ENCODE measurements at places on chromosomes 4 and X.

DNA sequence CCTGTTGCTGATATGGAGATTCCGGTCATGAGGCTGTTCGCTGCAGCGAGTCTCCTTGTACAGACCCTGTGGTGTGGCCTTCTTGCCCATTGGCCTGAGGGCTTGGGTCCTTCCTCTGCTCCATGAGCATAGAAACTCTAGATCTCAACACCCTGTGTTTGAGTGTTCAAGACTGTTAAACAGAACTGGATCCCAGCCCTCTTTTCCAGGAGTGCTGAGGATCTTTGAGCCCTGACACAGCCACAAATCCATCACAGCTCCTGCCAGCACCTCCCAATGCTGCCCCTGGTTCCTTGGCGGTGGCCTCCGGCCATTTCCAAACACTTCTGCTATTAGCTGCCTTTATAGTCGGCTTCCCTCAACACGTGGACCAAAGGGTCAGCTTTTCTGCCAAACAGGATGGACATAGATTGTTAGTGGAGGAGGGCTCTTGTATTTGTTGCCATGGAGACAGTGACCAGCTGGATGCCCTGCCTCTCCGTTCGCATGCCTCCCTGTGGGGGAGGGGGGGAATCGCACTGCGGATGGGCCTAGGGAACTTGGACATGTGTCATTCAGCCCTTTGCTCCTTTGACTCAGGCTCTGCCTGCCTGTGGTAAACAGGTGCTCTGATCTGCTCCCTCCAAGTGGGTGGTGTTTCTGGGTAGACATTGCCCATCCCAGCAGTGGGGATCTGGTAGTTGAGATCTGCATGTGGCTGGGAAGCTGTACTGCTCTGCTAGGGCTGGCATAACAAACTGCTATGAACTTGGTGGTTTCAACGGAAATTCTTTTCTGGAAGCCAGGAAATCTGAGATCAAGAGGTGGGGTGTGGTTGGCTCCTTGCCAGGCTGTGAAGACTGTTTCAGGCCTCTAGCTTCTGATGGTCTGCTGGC lies 6.9 kb upstream of the WDR1 start:
- peak; percentile 65 for DNase-seq

DNA sequence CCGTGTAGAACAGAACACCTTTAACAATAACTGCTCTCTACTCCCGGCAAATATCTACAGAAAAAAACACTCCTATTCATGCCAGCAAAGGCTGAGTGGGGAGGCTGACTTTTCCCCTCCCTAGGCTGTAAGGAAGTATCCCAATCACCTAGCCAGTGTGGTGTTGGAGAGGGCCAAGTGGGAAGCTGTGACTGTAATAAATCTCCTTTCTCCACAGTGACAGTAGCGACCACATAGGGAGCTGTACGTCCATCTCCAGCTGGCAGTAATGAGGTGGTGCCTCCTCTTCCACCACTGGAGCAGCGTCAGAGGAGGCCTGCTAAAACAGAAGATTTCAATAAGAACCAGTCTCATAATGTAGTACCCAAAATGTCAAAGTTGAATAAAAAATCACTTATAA lies 47.9 kb upstream of the PLAC1 start:
- DNase-seq, result no peak

GRCh38 chrX:45699158-45699557 lies 498.5 kb upstream of the DIPK2B start:
- DNase-seq, result peak; percentile 24

- peak; percentile 36 for DNase-seq
Observed at GRCh38 chr4:7192252-7193029, at the start of gene SORCS2. Gene SORCS2, plus strand, starts transcription at chr4:7192538.

- peak; percentile 25 for DNase-seq
Observed at GRCh38 chr4:105551965-105552746, at the start of gene ARHGEF38. Gene ARHGEF38, plus strand, starts transcription at chr4:105552620. Its CDS starts 146 bp downstream, at chr4:105552766.

GRCh38 chr4:175891851-175892250 lies 79.8 kb upstream of the GPM6A start:
- DNase-seq, result peak; percentile 43

DNA sequence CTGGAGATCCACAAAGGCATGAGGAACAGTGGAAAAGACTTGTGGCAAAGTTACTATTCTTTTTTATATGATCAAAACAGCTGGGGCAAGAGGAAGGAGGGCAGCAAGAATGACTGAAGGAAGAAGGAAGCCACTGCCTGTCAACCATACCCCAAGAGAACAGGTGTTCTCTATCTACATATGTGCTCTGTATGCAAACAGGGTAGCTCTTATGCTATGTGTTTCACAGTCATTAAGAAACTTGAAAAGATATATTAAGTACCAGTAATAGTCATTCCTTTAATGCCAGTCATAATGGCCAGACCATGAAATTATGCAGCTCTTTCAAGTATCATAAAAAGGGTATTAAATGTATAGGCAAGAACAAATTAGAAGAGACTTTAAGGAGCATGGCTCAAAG lies 363.9 kb downstream of the KLHL13 start:
- no peak for DNase-seq

DNA sequence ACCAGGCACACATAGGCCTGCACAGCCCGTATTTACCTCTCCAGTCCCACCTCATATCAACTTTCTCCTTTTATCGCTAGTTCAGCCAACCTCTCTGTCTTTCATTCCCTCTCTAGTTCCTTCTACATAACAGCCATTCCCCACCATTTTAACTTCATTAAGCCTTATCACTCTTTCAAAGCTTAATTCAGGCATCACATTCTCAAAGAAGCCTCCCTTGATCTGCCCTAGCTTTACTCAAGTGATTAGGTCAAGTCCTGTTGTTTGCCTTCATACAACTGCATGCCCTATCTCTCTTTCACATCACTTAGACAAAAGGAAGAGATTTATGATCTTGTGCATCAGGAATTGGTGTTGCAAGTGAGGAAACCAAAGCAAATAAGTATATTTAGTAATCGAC lies 74.2 kb downstream of the ALPK1 start:
- DNase-seq, result no peak

GRCh38 chrX:75989806-75990590 lies 182.9 kb upstream of the PBDC1 start:
- DNase-seq, result no peak

DNA sequence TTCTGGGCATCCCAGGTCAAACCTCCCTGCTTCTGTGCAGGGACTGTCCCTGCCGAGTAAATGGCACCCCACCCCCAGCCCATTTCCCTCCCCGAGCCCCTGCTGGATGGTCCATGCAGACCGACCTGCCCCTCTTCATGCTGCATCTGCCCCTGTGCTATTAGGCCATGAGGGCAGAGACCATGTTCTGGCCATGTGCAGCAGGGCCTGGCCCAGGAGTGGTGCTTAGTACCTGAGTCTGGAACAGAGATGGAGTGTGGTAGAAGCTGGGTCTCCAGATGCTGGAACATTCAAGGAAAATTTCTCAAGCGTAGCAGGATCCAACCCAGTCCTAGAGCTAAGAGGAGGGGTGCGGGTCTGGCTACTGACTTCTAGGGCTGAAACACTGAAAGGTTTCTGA lies 15.3 kb upstream of the UBA1 start:
- DNase-seq, result no peak

- DNase-seq, result peak; percentile 68
Observed at GRCh38 chr4:158938220-158939044, 164.4 kb upstream of the RAPGEF2 start.

GRCh38 chr4:177281351-177281909 lies 28.2 kb upstream of the NEIL3 start:
- DNase-seq, result peak; percentile 3

- DNase-seq, result no peak
Observed at GRCh38 chrX:53211391-53211978, 13.5 kb downstream of the KDM5C start.

DNA sequence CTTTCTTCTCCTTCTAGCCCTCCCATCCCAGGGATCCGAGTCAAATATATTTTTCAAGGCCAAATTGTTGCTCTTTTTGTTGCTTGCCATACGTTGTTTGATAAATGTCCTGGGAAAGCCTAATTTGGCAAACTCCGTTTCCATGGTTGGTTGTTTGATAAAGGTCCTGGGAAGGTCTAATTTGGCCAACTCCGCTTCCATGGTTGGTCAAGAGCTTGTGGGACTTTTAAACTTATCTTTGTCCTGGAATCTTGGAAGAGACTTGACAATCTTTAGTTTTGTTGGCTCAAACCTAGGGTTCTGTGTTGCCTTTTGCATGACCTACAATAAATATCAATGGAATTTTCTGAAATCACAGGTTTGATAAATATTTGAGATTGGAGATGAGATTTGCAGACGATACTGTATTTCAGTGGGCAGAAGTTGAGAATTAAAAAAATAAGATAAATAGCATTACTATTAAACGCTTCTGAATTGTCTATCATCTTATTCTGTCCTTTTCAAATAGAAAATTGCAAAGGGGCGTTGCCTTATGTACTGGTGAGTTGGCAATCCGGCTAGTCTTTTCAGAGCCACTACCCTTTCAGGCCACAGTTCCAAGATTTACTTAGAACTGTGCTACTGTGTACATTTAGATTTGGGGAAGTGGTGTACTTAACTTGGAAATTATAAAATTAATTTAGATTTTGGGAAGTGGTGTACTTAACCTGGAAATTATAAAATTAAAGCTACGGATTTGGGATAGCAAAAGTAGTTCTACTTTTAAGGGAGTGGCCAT lies 804 bp downstream of the OSTC start:
- DNase-seq, result peak; percentile 66

DNA sequence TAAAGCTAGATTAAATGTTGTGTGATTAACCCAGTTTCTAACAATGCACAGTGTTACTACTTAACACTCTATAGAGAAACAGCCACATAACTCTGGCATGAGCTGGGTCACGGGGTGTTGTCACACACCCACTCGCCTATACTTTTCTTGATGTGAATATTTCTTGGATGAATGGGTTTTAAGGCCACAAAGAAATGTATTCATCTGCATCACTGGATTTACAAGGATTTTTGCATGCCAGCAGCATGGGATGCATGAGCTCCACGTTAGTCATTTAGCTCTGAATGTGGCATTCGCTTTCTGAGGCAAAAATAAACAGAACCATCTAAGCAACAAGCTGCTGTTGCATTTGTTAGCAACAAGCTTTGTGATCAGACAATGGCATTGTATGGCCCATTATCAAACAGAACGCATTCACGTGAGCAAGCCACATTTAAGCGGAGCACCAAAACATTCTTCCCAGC lies 89.7 kb downstream of the LRP2BP start:
- peak; percentile 92 for DNase-seq

DNA sequence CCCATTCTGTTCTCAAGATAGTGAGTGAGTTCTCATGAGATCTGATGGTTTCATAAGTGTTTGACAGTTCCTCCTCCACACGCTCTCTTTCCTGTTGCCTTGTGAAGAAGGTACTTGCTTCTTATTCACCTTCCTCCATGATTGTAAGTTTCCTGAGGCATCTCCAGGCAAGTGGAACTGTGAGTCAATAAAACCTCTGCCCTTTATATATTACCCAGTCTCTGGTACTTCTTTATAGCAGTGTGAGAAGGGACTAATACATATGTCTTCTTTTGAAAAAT lies 58.4 kb downstream of the CFAP299 start:
- DNase-seq, result no peak

DNA sequence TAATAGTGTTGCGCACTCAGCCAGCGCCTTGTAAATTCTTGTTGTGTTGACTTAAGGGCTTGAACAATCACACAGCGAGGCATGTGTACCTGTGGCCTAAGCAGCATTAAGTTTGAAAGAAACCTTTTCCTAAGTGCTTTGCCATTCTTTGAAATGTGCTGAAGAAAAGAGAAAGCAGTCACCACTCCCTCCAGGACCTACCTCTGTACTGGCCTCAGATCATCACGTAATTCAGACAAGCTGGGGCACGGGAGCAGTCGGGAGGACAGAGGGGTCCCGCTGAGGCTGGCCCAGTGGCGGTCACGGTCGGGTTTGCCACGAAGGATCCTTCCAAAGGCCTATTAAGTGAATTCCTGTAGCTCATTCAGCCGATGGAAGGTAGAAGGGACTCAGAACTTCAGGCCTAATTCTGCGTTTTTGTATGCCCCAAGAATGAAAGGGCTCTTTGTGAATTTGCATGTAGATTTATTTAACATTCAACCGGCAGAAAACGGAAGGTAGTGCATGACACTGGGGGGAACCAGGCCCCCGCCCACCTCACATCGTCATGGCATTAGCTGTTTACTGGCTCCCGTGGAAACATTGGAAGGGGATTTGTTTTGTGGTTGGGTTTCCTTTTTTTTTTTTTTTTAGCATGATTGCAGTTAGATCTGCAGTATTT lies 106.3 kb downstream of the TRAPPC11 start:
- no peak for DNase-seq

GRCh38 chr4:152451496-152451895 lies 84.4 kb downstream of the FBXW7 start:
- no peak for DNase-seq

DNA sequence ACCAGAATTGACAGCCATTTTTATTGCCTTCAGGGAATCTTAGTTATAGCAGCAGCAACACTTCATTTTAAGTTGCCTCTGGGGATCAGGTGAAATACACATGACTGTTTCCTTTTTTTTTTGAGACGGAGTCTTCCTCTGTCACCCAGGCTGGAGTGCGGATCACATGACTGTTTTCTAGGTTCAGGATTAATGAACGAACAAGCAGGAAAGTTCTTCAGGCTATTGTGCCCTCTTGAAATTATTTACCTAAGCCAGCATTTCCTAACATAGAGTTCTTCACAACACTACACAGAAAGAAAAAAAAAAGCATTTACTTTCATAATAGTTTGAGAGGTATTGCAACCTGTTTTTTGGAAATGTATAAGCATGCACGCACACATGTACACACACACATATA lies 2032.8 kb downstream of the PCDH7 start:
- no peak for DNase-seq

GRCh38 chr4:121070274-121070673 lies 2.1 kb downstream of the NDNF start:
- no peak for DNase-seq

DNA sequence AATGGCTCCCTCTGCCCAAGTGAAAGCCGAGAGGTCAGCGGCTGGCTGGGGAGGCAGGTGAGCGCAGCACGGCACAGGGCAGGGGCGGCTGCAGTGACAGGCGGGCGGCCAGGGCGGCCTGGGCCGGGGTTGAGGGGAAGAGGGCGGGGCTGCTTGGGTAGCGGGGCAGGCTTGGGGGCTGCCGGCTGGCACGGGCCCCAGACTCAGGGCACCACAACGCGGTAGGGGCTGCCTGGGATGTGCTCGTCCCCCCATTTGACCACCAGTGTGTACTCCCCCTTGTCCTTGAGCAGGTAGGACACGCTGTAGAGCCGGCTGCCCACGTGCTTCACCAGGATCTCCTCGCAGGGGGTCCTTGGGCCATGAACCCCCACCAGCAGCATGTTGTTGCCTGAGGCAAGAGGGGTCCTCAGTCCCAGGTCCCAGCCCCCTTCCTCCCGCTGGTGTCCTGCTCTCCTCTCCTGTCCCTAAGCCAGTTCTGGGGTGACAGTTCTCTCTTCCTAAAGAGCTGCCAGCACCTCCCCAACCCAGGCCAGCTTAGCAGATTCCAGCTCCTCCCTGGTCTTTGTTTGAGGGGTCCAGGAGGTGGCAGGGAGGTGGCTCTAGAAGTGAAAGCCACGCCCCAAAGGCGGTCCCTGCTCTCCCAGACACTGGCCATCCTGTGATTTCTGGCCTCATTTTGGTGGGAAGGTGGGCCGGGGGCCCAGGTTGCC lies 25.6 kb downstream of the FLNA start:
- no peak for DNase-seq

GRCh38 chr4:10974371-10974770 lies 289.8 kb upstream of the CLNK start:
- no peak for DNase-seq

Data from astrocyte of the spinal cord (primary cell).